Bronchial epithelial cell (primary cell): ENCODE measurements at places on chromosomes 3 and 15. TPM values are rescaled to one million over a fixed set of nuclear protein-coding genes. Genes with fewer than 3 reads are reported as not detected.

GRCh38 chr3:152222327-152222726, 46.4 kb upstream of the MBNL1 start:
- peak; percentile 71 for DNase-seq

- DNase-seq: no peak
These were observed 33.4 kb downstream of the CD86 start for GRCh38 chr3:122088531-122088930.

DNA sequence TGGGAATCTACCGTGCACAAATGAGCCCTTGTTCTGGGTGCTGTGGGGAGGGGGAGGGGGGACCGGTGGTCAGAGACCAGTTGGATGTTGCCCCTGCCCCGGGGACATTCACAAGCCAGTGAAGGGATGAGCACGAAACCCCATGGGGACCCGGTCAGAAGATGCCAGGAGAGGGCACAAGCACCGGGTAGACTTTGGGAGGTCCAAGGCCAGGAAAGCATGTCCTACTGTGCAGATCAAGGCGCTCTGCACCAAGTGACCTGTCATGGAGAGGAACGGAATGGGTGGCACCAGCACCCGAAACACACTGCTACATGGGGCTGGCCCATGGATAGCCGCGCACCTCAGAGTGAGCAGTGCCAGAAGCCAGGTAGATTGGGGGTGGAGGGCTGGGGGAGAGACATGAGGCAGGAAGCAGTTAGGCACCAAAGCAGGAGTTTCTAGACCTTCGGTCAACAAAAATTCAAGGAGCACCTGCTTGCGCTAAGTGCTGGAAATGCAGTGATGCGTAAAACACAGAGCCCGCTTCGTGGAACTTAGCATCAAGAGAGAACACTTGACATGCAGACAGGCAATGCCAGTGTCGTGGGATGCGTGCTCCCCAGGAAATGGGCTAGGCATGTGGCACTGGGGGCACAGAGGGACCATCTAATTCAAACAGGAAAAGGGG, 99.1 kb downstream of the CPN2 start:
- no peak for DNase-seq

GRCh38 chr3:78632925-78633553, 1134.8 kb downstream of the ROBO1 start:
- no peak for DNase-seq

DNA sequence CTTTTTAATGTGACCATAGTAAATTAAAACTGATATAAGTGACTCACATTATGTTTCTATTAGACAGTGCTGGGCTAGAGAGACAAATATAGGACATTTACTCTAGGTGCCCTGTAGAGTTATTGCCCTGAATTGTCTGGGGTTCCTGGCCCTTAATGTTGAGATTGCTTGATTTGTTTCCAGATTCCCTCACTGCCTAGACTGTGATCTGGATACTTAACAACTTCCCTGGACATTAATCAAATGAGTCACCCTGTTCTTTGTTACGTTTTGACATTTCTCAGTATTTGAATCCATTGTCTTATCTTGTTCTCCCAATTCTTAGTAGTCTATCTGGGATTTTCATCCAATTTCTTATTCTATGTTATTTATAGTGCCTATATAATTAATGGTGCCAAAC, 65.8 kb downstream of the DTWD1 start:
- DNase-seq: peak; percentile 40

DNA sequence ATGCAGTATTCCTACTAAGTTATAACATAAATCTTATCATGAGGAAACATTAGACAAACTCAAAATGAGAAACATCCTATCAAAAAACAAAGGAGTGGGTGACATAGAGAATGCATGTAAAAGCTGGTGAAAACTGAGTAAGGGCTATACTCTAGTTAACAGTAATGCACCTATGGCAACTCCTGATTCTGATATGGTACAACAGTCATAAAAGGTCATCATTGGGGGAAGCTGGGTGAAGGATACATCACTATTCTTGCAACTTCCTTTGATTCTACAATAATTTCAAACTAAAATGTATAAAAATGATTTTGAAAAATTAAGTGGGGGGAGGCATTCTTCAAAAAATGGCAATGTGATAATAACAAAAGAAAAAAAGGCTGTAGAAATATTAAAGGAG, 6.8 kb downstream of the PIK3R4 start:
- DNase-seq: no peak

DNA sequence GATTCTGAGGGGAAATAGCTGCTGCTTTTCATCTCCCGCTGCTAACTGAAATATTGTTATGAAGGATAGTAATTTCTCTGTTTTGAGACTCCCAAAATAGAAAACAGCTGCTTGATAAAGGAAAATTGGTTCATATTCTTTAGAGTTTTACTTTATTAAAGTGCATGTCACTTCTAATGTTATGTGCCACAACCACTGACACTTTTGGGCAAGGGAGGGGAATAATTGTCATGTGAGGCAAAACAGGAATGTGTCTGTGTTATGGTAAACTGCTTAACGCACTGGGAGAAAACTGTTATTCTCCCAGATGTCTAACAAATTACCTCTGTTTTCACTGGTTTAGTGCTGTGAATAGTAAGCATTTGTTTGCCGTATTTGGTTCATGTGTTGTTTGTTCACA, 201.6 kb downstream of the PDZRN3 start:
- no peak for DNase-seq

DNA sequence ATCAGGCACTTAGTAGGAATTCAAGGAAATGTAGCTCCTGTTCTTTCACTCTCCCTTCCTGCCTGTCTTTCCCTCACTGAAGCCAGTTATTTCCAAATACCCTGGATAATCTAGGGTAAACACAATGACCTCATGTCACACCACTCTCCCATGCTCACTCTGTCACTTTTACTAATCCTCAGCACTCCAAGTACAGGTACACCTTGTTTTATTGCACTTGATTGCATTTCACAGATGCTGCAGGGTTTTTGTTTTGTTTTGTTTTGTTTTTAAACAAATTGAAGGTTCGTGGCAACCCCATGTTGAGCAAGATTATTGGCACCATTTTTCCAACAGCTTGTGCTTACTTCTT, 40.8 kb downstream of the PPM1L start:
- peak; percentile 13 for DNase-seq

- no peak for DNase-seq
These were observed 586.9 kb upstream of the DPPA4 start for GRCh38 chr3:109924196-109924595.

DNA sequence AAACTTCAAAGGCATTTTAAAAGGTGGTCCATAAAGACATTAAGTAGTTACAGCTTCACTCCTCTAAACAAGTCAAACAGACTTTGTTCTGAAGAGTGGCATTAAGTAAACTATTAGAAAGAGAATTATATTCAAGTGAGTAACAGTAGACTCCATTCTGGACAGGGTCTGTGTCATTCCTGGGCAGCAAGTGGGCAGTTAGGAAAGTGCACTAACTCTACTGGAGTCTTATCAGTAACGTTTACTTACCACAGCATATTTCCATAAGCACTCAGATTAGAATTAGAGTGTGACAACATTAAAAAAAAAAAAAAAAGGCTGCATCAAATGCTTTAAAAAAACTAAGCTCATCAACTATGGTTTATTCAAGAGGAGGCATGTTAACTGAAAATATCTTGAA, 10.6 kb downstream of the UBR1 start:
- DNase-seq: peak; percentile 28

GRCh38 chr3:121483290-121483689, 62.5 kb downstream of the POLQ start:
- peak; percentile 12 for DNase-seq

- DNase-seq: no peak
These were observed 78.3 kb downstream of the RSL24D1 start for GRCh38 chr15:55118344-55118870.

Gene FSIP1
- total RNA-seq: 9.5 and 28.8 TPM in 2 replicates

Gene DIS3L
- total RNA-seq: 11.8 and 19.2 TPM in 2 replicates

Gene IL20RB
- 150 and 291 TPM in 2 replicates for total RNA-seq

Gene NR1I2
- total RNA-seq: not detected in 2 replicates

Gene UROC1
- total RNA-seq: not detected in 2 replicates

Gene ZNF80
- total RNA-seq: not detected in 2 replicates
